Fibroblast of villous mesenchyme (primary cell): ENCODE measurements at places on chromosomes 4 and X. TPM values are rescaled to one million over a fixed set of nuclear protein-coding genes. Genes with fewer than 3 reads are reported as not detected.

RHOXF1 gene
- total RNA-seq = not detected in 2 replicates

ZCCHC4 gene
- 11.0 and 15.1 TPM in 2 replicates for total RNA-seq

IDUA gene
- total RNA-seq = 10.4 and 19.3 TPM in 2 replicates

DNA sequence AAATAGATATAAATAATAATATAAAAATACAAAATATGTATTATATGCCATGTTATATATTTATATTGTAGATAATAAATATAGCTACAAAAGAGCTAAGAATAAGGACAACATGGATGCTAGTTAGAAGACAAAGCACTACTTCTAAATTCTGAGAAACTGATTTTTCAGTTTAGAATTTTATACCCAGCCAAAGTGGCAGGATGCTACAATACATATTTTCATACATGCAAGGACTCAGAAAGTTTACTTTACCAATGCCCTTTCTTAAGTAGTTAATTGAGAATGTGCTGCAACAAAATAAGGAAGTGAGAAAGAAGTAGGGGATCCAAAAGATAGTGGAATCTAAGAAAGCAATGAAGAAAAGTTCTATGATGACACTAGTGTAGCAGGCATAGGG lies 64.5 kb downstream of the PDE5A start:
- no peak for DNase-seq

DNA sequence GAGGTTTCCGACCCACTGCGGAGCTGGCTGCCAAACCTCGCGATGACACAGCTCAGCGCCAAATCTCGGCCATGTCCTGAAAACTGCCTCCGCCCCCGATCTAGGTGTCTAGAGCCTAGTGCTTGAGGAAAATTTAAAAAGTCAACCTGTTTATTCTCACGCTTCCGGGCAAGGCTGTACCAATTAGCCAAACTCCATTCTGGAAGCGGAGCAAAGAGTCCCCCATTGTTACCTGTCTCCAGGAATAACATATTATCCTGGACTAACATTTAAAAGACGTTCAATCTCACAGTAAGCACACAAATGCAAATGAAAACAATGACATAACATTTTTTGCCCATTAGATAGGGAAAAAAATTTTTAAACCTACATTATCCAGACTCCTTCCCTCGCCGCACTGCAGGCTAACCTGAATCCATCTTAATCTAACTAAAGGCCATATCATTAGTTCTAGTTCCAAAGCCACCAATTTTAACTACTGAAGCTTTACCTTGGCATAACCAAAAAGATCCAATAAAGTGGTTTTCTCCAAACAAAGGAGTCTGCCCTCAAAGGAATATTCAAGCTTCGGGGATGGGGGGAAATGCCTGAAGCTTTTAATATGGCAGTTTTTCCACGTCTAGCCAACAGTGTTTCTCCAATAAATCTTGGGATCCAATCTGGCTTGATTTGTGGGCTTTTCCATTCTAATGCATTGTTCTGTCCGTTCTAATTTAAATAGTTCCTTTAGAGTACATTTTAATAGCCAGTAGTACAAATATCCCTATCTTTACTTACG lies 1.9 kb downstream of the HUWE1 start:
- DNase-seq = no peak

DNA sequence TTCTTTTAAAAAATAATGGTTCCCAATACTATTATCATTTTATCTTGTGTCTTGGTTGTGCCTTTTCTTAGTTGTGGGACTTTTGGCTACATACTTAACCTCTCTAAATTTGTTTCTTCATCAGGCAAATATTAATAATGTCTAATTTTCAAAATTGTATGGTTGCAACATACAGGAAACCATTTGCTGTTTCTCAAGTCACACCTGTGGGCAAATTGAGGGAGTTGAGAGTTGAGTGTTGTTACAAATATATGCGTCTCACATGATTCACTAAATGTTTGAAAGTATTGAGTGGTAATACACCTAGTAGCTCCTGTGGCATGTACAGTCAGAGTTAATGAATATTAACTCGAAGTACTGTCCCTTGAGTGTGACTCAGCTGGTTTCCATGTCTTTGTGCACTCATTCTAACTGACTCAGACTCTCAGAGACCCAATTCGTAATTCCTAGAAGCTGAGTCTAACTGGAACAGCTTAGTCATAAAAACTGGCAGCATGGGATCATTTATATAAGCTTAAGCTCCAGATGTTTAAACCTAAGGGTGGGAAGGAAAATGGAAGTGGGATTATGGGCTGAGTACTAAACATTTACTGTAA lies 802.4 kb downstream of the TRIML1 start:
- DNase-seq = peak; percentile 99

DNA sequence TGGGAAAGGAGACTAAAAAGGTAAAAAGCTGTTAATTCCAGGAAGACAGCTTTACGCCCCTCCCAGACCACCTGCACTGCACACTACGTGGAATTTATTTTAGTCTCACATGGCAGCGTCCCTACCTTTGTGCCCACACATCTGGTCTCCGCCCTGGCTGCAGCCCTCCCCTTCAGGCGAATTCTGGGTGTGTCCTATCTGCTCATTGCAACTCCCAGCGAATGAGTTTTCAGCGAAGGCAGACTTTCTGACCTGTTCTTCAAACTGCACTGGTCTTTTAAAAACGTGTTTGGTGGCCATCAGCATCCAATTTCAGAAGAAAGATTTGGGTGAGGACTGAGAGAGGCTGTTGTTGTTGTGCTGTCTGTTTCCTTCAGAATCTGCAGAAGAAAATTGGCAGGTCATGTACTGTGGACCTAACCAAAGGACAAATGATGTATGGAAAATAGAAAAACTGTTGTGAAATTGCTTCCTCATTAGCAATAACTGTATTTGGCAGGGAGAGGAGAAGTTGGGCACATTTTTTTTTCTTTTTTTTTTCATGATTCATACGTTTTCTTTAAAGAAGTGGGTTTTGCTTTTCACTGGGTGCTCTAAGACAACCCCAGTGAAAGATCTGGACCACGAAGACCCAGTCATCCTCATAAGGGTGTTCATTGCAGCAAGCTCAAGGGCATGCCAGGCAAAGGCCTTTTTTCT lies 4.2 kb downstream of the TLR8 start:
- DNase-seq = no peak

GRCh38 chrX:63680423-63680822 lies 104.6 kb downstream of the ARHGEF9 start:
- DNase-seq = no peak

DNA sequence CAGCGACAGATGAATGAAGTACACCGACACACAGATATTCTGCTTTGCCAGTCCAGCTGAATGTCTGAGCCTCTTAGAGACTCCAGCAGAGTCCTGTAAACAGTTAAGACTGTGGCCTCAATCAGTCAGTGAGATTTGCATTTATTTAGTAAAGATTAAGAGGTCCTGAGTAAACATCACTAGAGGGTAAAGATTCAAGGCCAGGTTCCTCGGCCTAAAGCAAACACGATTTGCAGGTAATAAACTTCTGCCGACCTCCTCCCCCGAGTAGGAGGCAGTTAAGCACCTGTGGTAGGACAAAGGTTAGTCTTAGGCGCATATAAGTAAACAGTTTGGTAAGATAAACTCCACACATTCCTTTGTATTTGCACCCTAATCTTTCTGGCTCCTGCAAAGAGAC lies 99.6 kb downstream of the CFAP47 start:
- DNase-seq = no peak
